CD14-positive monocyte (primary cell): ENCODE measurements at places on chromosomes 12 and 14. TPM values are rescaled to one million over a fixed set of nuclear protein-coding genes. Genes with fewer than 3 reads are reported as not detected.

- DNase-seq: no peak
These were observed 35.1 kb downstream of the ATF7IP start for GRCh38 chr12:14400599-14400998.

DNA sequence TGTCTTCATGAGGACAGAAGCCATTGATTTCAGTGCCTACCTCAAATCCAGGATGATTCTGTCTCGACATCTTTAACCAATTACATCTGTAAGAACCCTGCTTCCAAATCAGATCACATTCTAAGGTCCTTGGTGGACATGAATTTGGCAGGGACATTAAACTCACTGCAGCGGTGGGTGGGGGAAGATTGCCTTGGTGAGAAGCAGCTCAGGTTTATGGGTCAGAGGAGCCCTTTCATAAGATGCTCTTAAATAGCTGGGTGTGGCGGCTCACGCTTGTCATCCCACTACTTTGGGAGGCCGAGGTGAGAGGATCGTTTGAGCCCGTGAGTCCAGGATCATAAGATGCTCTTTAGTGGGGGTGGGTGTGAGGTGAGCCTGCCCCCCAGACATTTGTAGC lies 42.9 kb downstream of the ELK3 start:
- DNase-seq: no peak

GRCh38 chr14:21054123-21054767 lies 3.4 kb upstream of the RNASE8 start:
- no peak for DNase-seq

GRCh38 chr12:15886372-15887042 lies 4.3 kb downstream of the STRAP start:
- DNase-seq: no peak

- no peak for DNase-seq
These were observed 139.0 kb downstream of the BCL11B start for GRCh38 chr14:99132821-99133635.

GRCh38 chr14:51546603-51547258 lies 105.0 kb upstream of the FRMD6 start:
- DNase-seq: no peak

GRCh38 chr12:38508246-38508645 lies 191.7 kb downstream of the ALG10B start:
- DNase-seq: no peak

DNA sequence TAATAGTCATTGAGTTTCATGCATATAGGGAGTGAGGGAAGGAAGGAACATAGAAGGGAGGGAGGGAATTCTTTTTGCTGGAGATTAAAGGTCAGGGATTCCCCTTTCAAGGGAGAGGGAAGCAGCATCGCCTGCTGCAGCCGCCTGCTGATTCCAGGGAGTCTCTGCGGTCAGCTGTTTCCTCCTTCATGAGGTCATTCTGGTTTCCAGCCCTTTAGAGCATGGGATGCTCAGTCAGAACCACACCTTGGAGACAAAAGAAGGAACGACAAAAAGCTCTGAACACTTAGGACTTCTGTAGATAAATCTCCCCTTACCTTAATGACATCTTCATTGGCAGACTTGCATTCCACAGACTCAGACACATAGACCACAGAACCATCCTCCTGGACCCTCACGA lies 923.0 kb upstream of the TMEM132C start:
- DNase-seq: no peak

GRCh38 chr12:105025890-105026289 lies 39.8 kb downstream of the NOPCHAP1 start:
- DNase-seq: no peak

GRCh38 chr14:25351269-25351668 lies 301.3 kb upstream of the STXBP6 start:
- DNase-seq: no peak

DNA sequence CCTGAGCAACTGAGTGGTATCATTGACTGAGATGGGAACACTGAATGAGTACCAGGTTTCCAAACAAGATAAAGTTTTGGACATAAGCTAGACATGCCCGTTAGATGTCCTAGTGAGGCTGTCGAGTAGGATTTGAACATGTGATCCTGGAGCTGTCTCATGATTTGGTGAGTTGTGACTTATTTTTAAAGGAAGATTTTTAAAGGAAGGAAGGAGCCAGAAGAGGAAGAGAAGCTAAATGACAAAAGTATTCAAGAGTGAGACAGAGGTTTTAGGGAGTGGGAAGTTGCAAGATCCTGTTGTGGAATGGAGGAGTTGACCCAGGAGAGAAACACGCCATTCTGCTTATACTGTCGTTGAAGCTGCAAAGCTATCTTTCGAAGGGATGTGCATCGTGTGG lies 82.1 kb downstream of the SAMD4A start:
- DNase-seq: no peak

DNA sequence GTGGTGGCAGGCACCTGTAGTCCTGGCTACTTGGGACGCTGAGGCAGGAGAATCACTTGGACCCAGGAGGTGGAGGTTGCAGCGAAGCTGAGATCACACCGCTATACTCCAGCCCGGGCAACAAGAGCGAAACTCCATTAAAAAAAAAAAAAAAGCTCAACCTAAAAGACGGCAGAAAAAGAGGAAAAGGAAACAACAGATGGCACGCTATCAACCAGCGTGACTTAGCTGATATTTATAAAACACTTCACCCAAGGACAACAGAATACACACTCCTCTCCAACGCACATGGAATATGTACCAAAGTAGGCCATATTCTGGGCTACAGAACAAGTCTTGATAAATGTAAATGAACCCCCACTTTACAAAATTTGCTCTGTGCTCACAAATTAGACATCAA lies 34.0 kb upstream of the CLMN start:
- peak; percentile 46 for DNase-seq

GRCh38 chr14:99915305-99916090 lies 122.3 kb downstream of the EML1 start:
- no peak for DNase-seq

DNA sequence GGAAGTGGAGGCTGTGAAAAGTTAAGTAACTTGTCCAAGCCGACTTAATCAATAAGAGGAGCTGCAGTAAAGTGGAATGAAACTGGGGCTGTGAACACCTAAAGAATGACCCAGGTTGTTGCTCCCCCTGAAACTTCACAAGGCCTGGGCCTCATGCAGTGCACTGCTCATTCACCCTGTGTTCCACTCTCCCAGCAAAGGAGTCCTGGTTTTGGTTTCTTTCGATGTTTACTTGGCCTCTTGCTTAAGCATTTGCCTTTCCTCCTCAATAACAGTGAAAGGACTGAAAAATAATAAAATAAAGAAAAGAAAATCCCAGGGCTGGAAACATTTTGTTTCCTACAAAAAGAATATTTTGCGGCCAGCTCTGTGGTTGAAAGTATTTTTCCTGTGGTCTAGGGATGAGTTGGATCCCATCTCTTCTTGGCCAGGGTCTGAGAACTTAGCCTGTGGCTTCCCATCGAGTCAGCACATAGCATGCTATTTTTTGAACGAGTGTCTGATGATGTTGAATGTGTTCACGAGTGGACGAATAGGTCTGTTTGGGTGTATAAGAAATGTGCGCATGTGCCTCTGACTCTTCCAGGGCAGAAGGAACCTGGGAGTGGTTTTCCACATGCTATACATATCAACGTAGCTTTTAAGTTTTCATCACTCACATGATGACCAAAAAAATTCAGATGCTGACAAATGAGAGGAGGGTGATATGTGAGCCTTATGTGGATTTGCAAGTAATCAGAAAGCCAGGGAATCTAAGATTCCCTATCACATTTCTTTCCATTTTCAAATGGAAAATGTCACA lies 349.8 kb downstream of the ZFP36L1 start:
- DNase-seq: no peak

GRCh38 chr14:75123991-75124390 lies 2.9 kb downstream of the NEK9 start:
- peak; percentile 71 for DNase-seq

- no peak for DNase-seq
These were observed 27.3 kb upstream of the FRS2 start for GRCh38 chr12:69442894-69443293.

DNA sequence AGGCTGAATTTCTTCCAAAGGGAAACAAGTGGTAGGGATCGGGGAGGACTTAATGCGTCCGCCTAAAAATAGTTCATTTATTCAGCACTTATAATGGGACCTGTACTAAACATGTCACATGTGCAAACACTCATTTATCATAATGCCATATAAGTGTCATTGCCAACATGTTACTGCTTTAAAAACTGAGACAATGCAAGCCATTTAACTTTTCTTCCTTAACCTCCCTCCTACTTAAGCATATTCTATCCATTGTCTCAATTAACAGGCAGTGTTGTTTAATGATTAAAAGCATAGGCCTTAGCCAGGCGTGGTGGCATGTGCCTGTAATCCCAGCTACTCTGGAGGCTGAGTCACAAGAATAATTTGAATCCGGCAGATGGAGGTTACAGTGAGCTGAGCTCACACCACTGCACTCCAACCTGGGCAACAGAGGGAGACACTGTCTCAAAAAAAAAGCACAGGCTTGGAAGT lies 13.5 kb upstream of the SCFD1 start:
- DNase-seq: no peak

DNA sequence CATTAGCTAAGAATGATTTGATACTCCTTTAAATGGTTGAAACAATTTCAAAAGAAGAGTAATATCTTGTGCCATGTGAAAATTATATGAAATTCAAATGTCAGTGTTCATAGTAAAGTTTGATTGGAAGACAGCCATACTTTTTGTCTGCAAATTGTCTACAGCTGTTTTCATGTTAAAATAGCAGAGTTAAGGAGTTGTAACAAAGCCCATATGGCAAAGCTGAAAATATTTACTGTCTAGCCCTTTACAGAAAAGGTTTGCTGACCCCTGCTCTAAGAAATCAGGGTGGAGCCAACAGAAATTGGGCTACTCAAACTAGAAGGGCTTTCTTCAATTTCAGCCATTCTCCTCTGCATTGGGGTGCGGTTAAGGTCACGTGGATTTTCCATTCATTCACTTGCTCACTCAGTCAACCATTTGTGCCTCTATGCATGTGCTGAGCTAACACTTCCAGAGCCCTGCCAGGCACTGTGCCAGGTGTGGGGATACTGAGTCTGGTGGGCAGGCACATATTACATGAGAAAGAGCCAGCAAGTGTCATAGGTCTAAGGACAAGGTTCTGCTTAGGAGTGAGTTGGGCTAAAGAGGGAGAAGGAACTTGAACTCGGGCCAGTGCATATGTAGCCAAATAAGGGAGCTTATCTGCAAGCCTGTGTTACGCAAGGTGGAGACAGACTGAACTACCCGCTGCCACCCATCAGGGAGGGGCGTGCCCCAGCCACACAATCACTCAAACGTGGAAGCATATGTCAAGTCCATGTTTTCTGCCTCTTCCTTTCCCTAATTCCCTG lies 139.8 kb upstream of the NOS1 start:
- DNase-seq: peak; percentile 14

DNA sequence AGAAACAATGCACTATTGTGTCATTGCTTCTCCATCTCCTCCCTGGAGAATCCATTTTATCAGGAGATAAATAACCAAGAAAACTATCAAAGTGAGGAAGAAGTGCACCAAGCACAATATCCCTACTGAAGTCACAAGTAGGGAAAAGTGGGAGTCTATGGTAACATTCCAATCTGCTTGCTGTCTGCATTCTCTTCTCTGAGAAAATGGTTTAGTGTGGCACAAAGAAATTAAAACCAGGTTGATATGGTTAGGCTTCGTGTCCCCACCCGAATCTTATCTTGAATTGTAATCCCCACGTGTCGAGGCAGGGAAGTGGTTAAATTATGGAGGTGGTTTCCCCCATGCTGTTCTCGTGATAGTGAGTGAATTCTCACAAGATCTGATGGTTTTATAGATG lies 209.7 kb downstream of the PRKD1 start:
- DNase-seq: no peak

- DNase-seq: no peak
These were observed 46.3 kb upstream of the SLC38A4 start for GRCh38 chr12:46872135-46872534.

DNA sequence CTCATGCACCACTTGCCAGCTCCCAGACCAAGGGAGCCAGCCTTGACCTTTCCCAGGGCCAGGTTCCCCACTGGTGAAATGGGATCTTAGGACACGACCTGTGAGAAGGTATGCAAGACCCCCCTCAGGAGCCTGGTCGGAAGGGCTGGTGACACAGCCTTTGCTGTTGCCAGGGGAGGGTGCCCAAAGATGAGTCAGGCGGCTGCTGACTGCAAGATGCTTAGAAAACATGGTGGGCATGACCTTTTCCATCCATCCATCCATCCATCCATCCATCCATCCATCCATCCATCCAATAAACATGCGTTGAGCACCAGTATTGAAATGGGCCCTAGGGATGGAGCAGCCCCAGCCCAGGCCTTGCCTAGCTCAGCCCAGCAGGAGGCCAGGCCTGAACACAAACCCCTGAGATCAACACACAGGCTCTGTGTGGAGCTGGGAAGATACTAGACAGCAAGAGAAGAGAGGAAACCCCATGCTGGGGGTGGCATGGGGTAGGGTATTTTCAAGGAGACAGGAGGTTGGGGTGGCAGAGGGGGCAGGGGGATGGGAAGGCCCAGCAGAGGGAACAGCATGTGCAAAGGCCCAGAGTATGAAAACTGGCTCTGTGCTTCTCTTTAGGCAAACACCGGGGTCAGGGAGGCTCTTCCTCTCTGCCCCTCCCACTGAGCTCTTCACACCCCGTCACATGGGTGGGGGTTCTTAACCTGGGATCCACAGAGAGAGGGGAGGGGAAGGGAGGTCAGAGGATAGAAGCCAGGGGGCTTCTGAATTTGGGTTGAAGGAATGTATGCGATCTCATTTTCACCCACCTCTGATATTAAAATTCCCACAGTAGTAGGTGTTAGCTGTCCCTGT lies 26.2 kb upstream of the YY1 start:
- DNase-seq: no peak

DNA sequence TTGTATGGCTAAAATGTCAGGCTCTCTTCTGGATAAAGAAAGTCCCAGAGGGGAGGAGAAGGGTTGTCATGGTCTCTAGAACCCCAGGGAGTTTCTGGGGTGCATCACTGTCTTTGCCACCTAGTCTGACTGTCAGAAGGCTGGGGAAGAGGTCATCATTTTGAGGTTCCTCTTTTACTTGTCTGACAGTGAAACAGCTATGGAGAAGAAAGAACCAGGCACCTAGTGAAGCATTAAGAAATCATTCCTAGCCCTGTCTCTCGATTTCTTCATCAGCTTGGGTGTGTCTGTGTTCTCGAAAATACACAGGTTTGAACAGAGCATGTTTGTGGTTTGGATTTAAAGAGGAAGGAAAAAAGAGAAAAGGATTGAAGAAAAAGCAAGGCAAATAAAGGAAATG lies 158.7 kb upstream of the LRIG3 start:
- DNase-seq: peak; percentile 12

- DNase-seq: no peak
These were observed 40.9 kb downstream of the BEST3 start for GRCh38 chr12:69658203-69658602.

Gene RBMS2
- 6.5 TPM for polyA plus RNA-seq

Gene MYF6
- polyA plus RNA-seq: not detected

Gene PTPRR
- polyA plus RNA-seq: not detected

Gene TMEM179
- polyA plus RNA-seq: not detected

Gene SAMD15
- polyA plus RNA-seq: not detected

Gene KCNC2
- not detected for polyA plus RNA-seq

Gene ZNF385A
- polyA plus RNA-seq: 53.9 TPM

Gene MIPOL1
- polyA plus RNA-seq: not detected

Gene TAS2R13
- polyA plus RNA-seq: not detected

Gene GYS2
- polyA plus RNA-seq: not detected

Gene SERPINA10
- not detected for polyA plus RNA-seq

Gene NR4A1
- 10.1 TPM for polyA plus RNA-seq

Gene HOXC12
- polyA plus RNA-seq: not detected

Gene LYZ
- polyA plus RNA-seq: 13,865 TPM

Gene KLRK1
- polyA plus RNA-seq: 0.05 TPM in 1 of 2 replicates, not detected in the other

Gene RAPGEF3
- 0.08 TPM for polyA plus RNA-seq

Gene KRT8
- 0.39 TPM for polyA plus RNA-seq

Gene JPH4
- polyA plus RNA-seq: 3.7 TPM

Gene SYT1
- polyA plus RNA-seq: not detected in 2 replicates

Gene INHBC
- polyA plus RNA-seq: not detected

Gene IL26
- not detected for polyA plus RNA-seq

Gene PTGER2
- polyA plus RNA-seq: 72.8 TPM
